Skin of body (tissue), 3 donors: ENCODE measurements at places on chromosomes 6 and 20. TPM values are rescaled to one million over a fixed set of nuclear protein-coding genes. Genes with fewer than 3 reads are reported as not detected.

Gene MUC21
- total RNA-seq = not detected

Gene STMND1
- not detected for total RNA-seq

Gene CDSN
- total RNA-seq = 37.1 TPM

Gene TSHZ2
- total RNA-seq = 10.1 TPM

Gene PBOV1
- not detected for total RNA-seq

Gene TCF15
- 0.49 TPM for total RNA-seq

Gene PLCG1
- total RNA-seq = 126 TPM

Gene CLVS2
- 0.10 TPM for total RNA-seq

Gene MAP3K4
- total RNA-seq = 45.6 TPM

Gene SRSF12
- 3.8 TPM for total RNA-seq

Gene VTA1
- total RNA-seq = 42.5 TPM

Gene SLC17A2
- not detected for total RNA-seq

Gene MCHR2
- total RNA-seq = not detected

Gene CST1
- not detected for total RNA-seq
